Chondrocyte (in vitro differentiated cells): ENCODE measurements at places on chromosomes 13 and 19.

- DNase-seq: no peak
Observed at GRCh38 chr19:5635427-5635826, 12.5 kb downstream of the SAFB start.

DNA sequence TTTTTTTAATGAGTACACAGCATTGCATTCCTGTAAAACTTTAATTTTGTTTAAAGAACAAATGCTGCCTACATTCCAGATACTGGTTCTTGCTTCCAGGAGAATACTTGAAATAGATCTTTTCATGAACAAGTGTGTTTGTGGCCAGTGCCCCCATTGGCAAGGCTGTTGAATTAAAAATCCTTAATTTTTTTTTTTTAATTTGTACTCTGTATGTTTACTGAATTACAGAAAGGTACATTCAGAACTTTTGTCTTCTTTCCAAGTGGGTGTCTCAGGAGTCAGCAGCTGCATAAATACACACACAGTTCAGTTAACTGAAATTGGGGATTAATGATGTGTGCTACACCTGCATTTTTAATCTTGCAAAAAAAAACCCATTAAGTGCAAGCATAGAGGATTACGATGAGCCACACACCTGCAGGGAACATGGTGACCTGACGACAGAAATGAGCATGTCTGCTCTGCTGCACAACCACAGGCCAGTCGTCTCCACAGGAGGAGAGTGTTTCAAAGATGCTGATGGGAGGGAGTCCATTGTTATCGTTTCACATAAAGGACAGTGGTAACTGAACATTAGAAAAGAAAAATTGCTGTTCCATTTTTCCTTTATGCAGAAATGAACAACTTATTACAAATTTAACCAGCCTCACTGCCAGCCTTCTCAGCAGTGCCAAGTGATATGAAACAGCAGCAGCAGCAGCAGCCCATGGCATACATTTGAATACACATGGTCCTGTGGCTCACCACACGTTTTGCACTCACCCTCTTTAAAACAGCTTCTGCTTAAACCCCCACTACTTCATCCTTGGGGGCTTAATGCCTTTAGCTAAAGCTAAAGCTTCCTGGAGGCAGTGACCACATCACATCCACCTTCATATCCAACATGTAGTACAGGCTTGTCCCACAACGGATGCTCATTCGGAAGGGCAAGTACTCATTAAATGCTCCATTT is 72.3 kb upstream of the RFC3 start:
- no peak for DNase-seq

GRCh38 chr13:36778083-36778671 is 40.8 kb upstream of the RFXAP start:
- DNase-seq: no peak

GRCh38 chr19:38676023-38676877 is 28.8 kb downstream of the ACTN4 start:
- DNase-seq: no peak

DNA sequence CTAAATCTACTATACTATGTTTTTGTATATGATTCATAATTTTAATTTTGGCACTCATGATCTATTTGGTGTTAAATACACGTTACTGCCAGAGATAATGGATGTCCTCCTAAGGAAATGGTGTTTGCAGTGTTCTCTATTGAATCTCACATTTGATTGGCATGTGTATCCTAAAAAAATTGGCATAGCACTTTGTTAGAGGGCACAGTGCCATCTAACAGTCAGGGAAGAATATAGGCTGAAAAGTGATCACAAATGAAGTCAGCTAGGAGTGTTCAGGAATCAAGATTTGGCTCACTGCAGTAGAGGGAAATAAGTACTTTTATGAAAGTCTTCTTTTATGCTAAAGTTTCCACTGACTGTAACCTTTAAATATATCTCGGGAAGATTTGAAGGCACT is 624.6 kb downstream of the GPC6 start:
- no peak for DNase-seq
